ENCODE measurements at places on chromosomes 12 and 14.

DNA sequence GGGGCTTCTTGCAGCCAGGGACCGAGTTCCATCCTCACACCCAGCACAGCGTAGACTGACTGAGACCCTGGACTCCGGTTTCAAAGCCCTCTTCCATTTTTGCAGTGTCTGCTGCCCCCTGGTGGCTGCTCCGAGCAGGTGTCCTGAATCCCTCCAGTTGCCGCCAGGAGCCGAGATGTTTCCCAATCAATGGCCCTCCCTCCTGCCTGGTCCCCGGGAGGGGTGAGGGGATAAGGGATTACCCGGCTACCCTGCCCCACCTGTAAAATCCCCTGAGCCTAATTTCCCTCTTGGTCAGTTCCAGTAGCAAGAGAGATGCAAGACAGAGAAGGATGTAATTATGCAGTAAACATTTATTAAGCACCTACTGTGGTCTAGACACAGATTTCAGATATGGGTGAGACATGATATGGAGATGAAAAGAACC, 55.0 kb downstream of the PHETA1 start:
- DNase-seq = peak; percentile 59

DNA sequence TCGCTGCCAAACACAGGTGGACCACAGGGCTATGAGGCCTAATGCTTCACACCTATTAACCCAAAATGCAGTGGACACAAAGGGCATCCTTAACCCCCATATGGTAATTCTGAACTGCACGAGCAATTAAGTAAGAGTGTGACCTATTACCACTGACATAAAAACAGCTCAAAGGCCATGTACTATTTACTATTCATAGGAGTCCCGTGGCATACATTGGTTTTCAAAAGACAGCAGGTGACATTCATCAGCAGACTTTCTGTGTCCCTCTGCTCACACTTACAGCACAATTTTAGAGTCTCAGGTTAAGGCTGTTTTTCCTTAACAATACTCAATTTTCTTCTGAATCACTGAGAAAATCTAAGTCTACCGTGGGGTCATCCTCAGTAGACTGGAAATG, 23.1 kb upstream of the TMCC3 start:
- DNase-seq = no peak

DNA sequence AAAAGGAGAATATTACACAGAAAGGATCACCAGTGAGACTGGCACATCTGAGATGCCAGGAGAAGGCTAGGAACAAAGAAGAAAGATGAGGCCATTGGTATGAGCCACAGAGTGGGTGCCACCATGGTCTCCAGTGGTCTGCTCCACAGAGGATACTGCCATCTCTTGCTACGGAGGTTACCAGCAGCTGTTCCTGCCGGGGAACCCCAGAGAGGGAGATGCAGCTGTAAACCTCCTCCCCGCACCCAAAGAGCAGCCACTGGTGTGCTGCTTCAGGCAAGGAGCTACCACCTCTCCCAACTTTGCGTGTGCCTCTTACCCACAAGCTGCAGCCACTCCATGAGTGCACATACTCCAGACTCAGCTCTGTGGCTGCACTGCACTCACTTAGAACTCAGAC, 201.5 kb upstream of the RTL1 start:
- no peak for DNase-seq

DNA sequence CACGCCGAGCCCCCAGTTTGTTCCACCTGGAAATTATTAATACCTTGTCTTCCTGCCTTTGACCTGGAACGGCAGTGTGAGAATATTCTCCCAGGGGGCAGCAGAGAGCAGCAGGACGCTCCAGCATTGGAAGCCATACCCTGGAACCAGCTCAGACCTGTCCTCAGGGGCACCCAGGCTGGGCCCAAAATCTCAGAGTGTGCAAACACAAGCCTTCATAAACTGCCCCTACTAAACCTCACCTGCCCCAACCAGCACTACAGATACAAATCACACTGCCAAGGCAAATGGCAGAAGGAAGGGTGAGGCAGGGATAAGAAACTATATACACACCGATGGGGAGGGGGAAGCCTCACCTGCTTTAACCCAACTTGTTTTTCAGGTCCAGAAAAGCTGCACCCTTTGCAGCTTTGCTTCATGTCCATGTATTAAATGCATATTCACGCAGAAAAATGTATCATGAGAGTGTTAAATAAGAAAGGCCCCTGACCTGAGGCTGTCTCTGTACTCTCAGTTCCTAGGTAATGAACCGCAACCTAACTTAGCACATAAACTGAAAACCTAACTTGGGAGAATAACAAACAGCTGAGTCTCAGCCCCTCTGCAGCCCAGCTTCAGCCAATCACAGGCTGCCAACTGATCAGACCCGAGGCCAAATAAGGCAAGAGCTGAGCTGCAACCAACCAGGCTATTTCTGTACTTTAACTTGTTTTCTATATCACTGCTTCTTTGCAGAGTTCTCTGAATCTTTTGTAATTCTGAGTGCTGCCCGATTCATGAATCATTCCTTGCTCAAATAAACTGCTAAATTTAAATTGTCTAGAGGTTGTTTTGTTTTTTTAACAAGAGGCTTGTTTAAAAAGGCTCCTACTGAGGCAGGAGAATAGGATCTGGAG, 130.1 kb downstream of the SPTSSA start:
- DNase-seq = peak; percentile 20

DNA sequence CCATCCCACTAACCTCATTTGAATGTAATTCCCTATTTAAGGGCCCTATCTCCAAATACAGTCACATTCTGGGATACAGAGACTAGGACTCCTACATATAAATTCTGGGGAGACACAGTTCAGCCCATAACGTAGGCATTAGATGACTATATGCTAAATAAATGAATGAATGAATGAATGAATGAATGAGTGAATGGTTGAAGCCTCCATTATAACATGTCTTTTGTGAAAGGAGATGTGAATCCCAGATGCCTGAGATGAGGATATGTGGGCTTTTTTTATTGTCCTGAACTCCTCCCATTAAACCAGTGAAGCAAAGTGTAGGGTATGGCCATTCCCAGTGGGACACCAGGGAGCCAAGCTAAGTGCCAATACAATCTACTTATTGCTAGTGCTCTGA, 20.5 kb upstream of the TMEM233 start:
- DNase-seq = no peak

Data from AG10803 (cell line).